ENCODE measurements at places on chromosomes 12 and 14.
A peak's percentile ranks its signal among the peaks of the same experiment; 100 is the strongest.

GRCh38 chr12:49368240-49368600 lies 958 bp downstream of the SPATS2 start:
- DNase-seq, result no peak

DNA sequence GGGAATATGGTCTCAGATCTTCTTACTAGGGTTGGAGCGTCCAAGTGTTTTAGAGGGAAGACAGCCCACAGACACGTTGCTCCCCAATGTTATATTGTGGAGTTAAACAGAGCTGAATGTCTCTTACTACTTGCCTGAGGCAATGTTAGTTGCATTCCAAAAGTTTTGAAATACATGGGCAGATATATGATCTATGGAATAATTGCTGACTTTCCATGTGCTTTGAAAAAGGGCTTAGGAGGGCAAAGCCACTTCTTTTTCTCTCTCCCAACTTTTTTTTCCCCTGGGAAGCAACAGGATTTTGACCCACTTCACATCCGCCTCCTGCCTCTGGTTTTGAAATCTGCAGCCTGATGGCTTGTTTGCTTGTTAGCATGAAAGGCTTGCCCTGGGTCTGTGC lies 33.7 kb upstream of the PAX9 start:
- no peak for DNase-seq

DNA sequence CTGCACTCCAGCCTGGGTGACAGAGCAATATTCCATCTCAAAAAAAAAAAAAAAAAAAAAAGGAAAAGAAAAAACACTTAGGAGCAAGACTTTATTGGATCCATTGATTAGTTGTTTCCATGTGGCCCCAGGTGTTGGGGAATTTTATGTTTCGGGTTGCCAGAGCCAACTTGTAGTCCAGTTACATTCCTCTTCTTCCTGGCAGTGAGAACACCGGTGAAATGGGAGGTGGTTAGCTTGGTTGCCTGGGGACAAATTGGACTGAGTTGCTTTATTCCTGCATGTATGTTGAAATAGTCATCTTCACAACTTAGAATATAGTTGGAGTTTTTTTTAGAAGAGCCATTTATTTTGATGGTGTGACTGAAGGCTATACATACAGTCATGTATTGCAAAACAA lies 12.6 kb downstream of the RCOR1 start:
- no peak for DNase-seq

DNA sequence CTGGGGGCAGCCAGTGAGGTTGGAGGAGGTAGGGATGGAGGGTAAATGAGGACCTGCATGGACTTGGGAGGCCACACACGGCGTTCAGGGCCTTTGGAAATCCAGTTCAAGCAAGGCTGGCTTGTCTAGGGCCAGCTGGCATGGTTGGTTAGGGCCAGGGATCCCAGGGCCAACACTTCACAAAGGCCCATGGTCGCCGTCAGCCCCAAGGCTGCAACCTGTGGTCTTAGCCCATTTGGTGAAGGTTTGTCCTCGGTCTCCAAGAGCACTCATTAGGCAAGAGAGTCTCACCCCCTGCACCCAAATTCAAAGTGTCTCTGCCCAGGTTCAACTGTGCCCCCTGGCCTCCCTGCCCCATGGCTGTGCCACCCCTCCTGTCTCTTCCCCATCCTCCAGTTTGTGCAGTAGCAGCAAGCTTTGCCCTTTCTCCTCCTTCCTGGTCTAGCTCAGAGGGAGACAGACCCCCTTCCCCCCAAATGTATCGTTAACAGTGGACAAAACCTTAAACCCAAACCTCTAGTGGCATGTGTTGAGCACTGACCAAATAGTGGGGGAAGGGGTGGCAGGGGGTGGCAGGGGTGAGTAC lies 94.1 kb downstream of the NINJ2 start:
- DNase-seq, result no peak

GRCh38 chr12:2984249-2984648 lies 25.1 kb downstream of the TEAD4 start:
- no peak for DNase-seq

- DNase-seq, result no peak
Measured at GRCh38 chr12:53996240-53997203, 3.4 kb upstream of the HOXC9 start.

DNA sequence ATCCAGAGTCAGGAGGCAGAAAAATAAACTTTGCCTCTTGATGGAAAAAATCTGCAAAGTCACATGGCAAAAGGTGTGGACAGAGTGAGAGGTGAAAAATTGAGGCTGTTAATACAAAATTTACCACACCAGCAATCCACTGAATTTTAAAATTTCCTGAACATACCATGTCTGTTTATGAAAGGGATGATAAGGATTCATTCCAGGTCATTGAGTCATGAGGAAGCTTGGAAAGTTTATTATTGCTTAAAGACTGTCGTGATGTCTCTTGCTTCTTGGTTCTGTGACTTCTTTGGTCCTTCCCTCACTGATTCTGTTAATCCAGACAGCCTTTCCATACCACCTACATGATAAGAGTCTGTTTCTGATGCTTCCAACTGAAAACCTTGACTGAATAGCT lies 73.2 kb downstream of the TTC6 start:
- no peak for DNase-seq

- no peak for DNase-seq
Measured at GRCh38 chr12:80679346-80680131, 27.9 kb upstream of the MYF6 start.

GRCh38 chr12:124588751-124589267 lies 21.4 kb upstream of the NCOR2 start:
- no peak for DNase-seq

GRCh38 chr14:24297190-24297964 lies 2.2 kb downstream of the DHRS1 start:
- peak; percentile 24 for DNase-seq

GRCh38 chr12:6241495-6241894 lies 41.3 kb downstream of the CD9 start:
- DNase-seq, result no peak

Measured in NCI-H345 (cell line).